Omental fat pad (tissue), 4 donors: ENCODE measurements at places on chromosomes 1 and 21. TPM values are rescaled to one million over a fixed set of nuclear protein-coding genes. Genes with fewer than 3 reads are reported as not detected.
A peak's percentile ranks its signal among the peaks of the same experiment; 100 is the strongest.

DNA sequence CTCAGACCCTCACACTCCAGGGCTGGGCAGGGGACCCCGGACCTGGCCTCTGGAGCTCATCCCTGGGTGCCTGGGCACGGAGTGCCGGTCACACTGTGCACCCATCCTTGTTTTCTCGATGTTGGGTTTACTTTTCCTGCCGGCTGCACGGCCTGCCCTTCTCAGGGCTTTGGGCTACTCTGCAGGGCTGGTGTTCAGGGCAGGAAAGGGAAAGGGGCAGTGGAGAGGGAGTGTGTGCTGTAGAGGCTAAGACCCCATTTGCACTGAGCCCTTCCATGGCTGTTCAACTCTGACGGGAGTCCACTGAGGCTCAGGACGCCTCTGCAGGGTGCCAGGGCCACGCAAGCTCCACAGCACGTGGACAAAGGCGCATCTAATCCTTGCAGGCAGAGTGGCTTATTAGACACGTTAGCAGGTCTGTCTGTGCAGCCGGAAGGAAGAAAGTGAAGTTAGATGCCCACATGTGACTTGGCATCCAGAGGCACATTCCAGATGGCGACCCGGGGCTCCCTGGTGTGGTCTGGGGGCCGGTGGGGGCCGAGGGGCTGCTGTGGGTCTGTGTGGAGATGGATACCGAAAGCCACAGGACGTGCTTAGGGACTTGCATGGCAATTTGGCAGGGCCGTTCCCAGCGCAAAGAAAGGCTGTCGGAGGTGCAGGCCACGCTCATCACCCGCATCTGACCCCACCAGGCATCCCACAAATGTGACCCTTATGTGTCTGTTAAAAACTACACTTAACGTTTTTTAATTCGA, 33.6 kb downstream of the COL18A1 start:
- no peak for DNase-seq

GRCh38 chr1:169041366-169041765, 65.1 kb upstream of the ATP1B1 start:
- no peak for DNase-seq

GRCh38 chr1:22917989-22918388, 54.7 kb downstream of the LACTBL1 start:
- DNase-seq, result no peak

DNA sequence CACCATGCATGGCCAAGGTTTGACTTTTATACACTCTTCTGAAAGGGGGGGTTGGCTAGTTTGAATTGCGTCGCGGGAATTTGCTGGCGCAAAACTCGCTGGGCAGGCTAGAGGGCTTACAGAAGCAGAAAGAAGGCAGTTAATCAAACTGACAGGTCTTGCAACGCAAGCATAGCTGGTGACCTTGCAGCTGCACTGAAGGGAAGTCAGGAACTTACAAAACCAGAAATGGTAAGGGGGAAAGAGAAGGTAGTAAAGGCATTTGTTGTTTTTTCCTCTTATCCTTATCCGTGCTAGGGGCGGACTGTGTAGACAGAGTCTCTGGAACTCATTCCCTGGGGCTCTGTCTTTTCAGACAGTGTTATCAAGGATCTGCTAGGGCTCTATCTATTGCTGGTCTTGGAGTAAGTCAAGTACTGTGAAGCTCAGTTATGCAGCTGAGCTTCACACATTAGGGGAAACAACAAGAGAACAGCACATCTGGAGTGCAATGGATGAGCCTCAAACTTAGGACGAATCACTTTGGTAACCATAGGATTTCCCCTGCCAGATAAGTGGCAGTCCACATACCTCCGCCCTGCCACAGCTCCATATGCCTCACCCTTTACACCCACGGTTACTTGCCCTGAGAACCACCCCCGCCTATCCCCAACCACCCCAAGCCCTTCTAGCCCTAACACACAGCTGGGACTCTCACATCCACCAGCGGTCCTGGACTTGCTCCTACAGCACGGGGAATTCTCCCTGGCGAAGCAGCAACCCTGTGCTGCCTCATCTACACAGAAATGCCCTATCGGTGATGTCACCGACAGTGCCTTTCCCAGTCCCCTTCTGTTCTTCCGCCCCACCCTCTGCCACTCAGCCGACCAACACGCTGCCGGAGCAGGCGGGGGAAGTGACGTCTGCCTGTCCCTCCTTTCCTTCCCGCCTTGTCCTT, 251.4 kb downstream of the FAM72C start:
- DNase-seq, result no peak

DISP1 gene
- total RNA-seq, result 13.0 TPM

GRCh38 chr1:44807364-44808062, 362 bp upstream of the DYNLT4 start:
- DNase-seq, result peak; percentile 86

DNA sequence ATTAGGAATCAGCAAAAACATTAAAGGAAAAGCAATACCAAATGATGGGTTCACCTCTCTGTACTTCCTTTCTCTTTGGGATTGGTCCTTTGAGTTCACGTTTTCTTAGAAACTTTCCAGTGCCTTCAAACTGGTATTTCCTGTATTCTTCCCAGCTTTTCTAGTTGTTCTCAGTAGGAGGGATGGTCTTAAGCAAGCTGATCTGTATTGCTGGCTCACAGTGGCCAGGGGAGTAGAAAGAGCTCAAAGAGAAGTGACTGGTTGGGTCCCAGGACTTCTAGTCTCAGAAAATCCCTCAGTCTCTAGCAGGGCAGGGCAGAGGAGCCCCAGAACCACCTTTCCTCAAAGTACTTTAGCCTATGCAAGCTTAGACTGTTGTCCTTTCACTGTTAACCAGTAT, 10.1 kb upstream of the USP24 start:
- no peak for DNase-seq

GRCh38 chr1:22334860-22335550, 116.6 kb upstream of the ZBTB40 start:
- DNase-seq, result no peak

GRCh38 chr1:46379996-46380395, 14.1 kb upstream of the FAAH start:
- no peak for DNase-seq

DNA sequence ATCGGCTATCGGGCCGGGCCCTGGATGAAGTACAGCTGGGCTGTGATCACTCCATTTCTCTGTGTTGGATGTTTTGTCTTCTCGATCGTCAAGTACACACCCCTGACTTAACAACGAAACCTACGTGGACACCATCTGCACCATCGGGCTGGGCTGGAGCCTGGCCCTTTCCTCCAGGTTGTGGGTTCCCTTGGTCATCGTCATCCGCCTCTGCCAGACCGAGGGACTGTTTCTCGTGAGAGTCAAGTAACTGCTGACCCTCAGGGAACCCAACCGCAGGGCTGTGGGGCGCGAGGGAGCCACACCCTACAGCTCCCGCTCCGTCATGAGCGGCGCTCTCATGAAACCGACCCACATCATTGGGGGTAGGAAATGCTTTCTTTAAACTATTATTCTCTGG, 842.4 kb upstream of the TMPRSS15 start:
- no peak for DNase-seq

DNA sequence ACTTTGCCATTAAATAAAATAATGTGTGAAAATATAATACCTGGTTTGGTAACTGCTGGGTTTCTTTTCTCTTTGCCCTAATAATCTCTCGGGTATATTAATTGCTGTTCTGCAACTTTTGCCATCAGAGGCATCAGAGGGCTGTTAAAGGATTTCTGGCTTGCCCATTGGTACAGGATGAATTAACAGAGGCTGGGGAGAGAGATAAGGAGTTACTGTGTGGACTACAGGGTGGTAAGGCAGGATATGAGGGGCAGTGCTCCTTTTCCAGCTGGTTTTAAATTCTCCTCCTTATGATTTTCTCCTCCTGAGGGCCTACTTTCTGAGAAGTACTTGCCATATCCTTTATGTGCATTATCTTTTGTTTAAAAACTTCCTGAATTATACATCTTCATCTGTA, 48.3 kb downstream of the FGGY start:
- no peak for DNase-seq

DNA sequence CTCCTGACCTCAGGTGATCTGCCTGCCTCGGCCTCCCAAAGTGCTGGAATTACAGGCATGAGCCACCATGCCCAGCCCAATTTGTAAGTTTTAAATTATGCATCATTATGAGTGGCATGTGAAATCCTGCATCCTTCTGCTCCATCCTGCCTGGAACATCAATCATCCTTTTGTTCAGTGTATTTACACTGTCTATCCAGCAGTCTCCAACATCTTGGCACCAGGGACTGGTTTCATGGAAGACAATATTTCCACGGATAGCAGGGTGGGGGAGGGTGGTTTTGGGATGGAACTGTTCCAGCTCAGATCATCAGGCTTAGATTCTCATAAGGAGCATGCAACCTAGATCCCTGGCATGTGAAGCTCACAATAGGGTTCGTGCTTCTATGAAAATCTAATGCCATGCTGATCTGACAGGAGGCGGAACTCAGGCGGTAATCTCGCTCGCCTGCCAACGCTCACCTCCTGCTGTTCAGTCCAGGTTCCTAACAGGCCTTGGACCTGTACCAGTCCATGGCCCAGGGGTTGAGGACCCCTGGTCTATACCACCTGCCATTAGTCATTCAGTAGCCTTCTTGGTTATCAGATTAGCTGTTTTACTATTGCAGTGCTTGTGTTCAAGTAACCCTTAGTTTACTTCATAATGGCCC, 22.2 kb upstream of the TCEA3 start:
- DNase-seq, result no peak

GRCh38 chr1:243910607-243911006, 60.6 kb upstream of the AKT3 start:
- no peak for DNase-seq
